Breast epithelium (tissue), 4 donors: ENCODE measurements at places on chromosomes 12 and 14.

DNA sequence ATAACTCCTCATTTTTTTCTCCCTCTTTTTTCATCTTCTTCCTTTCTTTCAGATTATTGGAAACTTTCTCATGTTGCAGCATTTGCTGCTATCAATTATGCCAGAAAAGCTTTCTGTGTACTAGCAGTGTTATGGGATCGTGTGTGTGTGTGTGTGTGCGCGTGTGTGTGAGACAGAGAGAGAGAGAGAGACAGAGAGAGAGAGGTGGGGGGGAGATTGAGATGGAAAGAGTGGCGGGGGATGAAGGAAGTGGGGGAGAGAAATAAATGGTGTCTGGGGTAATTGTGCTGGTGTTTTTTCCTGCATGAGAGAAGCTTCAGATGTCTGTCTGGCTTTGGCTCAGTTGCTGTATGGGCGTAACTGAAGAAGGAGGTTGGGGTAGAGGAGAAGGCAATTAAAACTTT, 268.9 kb downstream of the RAD51B start:
- H3K27me3 ChIP-seq = no peaks in the 10 kb centered on the region
- no peaks in the 10 kb centered on the region for H3K4me1 ChIP-seq
- H3K36me3 ChIP-seq = no peaks in the 10 kb centered on the region
- H3K27ac ChIP-seq = no peak overlapping the region
- DNase-seq = no peak
- no peak overlapping the region for H3K4me3 ChIP-seq

- no peak for DNase-seq
- no peak overlapping the region for H3K4me3 ChIP-seq
- no peaks in the 10 kb centered on the region for H3K27me3 ChIP-seq
- no peak overlapping the region for H3K27ac ChIP-seq
These were observed 79.6 kb upstream of the STK38L start for GRCh38 chr12:27164330-27165040.

GRCh38 chr12:51925346-51926063, 18.2 kb downstream of the ACVRL1 start:
- H3K36me3 ChIP-seq = no peaks in the 10 kb centered on the region
- no peaks in the 10 kb centered on the region for H3K4me1 ChIP-seq
- H3K27me3 ChIP-seq = no peaks in the 10 kb centered on the region
- DNase-seq = no peak
- no peak overlapping the region for H3K27ac ChIP-seq
- H3K4me3 ChIP-seq = no peak overlapping the region

DNA sequence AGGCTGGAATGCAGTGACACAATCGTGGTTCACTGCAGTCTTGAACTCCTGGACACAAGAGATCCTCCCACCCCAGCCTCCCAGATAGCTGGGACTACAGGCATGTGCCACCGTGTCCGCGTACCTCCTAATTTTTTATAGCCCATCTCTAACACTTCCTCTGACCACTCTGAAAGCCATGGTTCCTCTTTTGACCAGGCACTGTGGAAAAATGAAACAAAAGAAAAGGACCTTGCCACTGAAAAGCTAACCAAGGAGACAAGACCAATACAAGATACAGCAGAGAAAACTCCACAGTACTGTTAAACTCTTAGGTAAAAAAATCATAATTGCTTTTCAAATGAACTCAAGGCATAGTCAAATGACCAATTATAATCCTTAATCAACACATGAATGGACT, 233.3 kb downstream of the NEDD1 start:
- no peak overlapping the region for H3K27ac ChIP-seq
- no peaks in the 10 kb centered on the region for H3K27me3 ChIP-seq
- no peak overlapping the region for H3K4me3 ChIP-seq
- H3K4me1 ChIP-seq = no peaks in the 10 kb centered on the region
- no peak for DNase-seq

- no peaks in the 10 kb centered on the region for H3K4me1 ChIP-seq
- no peak for DNase-seq
- H3K27ac ChIP-seq = no peak overlapping the region
- no peaks in the 10 kb centered on the region for H3K27me3 ChIP-seq
- H3K4me3 ChIP-seq = no peak overlapping the region
These were observed 24.4 kb upstream of the RBM19 start for GRCh38 chr12:113990250-113991223.
